Spleen (tissue), 13 donors: ENCODE measurements at places on chromosomes 11 and 22.

GRCh38 chr11:110505528-110506284 is 76.0 kb downstream of the FDX1 start:
- no peak overlapping the region for H3K27ac ChIP-seq
- H3K27me3 ChIP-seq: no peaks in the 10 kb centered on the region
- no peak overlapping the region for H3K4me3 ChIP-seq
- no peak for DNase-seq
- no peaks in the 10 kb centered on the region for H3K36me3 ChIP-seq

- H3K4me1 ChIP-seq: peaks cover 53% of the 10 kb centered on the region
- no peak overlapping the region for H3K4me3 ChIP-seq
- peak overlapping the region; percentile 62 for H3K27ac ChIP-seq
- DNase-seq: no peak
- peaks cover 38% of the 10 kb centered on the region for H3K36me3 ChIP-seq
These were observed 2.5 kb downstream of the TCN2 start for GRCh38 chr22:30609260-30610185.

GRCh38 chr22:19798891-19799293 is 38.3 kb downstream of the TBX1 start:
- no peak for DNase-seq
- H3K27ac ChIP-seq: no peak overlapping the region
- H3K36me3 ChIP-seq: peaks cover 49% of the 10 kb centered on the region
- no peak overlapping the region for H3K4me3 ChIP-seq
- no peaks in the 10 kb centered on the region for H3K27me3 ChIP-seq

GRCh38 chr11:66906061-66906733 is 49.3 kb downstream of the LRFN4 start:
- no peaks in the 10 kb centered on the region for H3K4me1 ChIP-seq
- H3K36me3 ChIP-seq: no peaks in the 10 kb centered on the region
- no peak overlapping the region for H3K4me3 ChIP-seq
- no peak for DNase-seq
- no peaks in the 10 kb centered on the region for H3K27me3 ChIP-seq

DNA sequence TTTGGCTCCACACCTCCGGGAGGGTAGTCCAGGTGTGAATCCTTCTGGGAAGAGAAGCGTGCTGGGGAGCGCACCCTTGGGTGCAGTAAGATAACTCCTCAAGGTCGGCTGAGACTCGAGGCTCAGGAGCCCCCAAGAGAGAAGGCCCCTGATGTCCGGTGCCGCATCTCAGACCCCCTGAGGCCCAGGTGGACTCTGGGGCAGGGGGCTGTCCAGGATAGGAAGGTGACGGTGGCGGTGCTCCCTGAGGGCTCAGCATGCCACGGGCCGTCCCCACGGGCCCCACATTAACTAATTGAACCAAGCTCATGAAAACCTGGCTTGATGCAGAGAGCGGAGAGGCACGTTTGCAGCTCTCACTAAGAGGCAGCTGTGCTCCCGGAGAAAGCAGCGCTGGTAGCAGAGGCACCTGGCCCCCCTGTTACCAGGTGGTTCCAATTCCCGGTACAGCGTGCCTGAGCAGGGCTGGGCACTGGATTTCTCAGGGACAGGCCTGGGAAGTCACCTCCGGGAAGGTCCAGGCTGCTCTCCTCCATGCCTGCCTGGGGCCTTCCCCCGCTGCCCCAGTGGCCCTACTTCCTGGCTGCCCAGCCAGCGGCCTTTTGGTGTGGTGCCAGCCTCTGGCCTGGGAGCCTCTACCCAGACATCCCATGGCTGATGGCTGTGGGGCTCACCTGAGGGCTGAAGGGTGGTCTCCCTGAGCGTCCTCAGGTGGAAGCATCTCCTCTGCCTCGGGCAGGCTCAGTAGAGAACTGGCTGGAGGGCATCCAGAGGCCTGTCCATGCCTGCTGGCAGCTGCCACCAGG is 1.1 kb downstream of the KCNQ1 start:
- H3K27me3 ChIP-seq: peaks cover 31% of the 10 kb centered on the region
- H3K27ac ChIP-seq: no peak overlapping the region
- H3K4me3 ChIP-seq: peak overlapping the region; percentile 50
- H3K4me1 ChIP-seq: peaks cover 15% of the 10 kb centered on the region

DNA sequence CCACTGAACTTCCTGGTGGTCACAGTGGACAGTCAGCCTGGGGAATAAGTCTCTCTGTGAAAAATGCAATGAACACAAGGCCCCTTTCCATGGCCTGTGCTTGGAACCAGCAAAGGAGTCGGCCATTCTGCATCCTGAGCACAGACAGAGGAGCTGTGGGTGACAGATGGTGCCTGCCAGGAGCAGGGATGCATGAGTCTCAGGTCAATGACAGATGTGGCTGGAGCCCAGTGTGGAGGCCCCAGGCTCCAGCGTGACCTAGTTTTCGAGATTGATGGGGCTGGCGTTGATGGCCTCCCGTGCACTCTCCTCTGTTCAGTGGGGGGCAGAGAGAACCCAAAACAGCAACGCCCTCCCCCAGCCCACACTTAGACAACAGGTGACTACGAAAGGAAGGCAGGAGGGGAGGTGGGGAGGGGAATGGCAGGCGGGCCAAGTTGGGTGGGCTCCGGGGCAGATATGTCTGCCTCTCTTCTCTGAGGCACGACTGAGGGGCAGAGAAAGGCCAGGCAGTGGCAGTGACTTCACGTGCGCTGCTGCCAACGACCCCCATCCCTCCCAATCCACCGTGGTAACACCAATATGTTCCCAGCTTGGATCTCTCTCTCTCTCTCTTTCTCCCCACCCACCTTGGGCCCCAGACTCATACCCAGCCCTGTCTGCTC is 34.4 kb upstream of the CD5 start:
- no peak overlapping the region for H3K4me3 ChIP-seq
- DNase-seq: no peak
- no peaks in the 10 kb centered on the region for H3K36me3 ChIP-seq
- H3K27ac ChIP-seq: no peak overlapping the region

DNA sequence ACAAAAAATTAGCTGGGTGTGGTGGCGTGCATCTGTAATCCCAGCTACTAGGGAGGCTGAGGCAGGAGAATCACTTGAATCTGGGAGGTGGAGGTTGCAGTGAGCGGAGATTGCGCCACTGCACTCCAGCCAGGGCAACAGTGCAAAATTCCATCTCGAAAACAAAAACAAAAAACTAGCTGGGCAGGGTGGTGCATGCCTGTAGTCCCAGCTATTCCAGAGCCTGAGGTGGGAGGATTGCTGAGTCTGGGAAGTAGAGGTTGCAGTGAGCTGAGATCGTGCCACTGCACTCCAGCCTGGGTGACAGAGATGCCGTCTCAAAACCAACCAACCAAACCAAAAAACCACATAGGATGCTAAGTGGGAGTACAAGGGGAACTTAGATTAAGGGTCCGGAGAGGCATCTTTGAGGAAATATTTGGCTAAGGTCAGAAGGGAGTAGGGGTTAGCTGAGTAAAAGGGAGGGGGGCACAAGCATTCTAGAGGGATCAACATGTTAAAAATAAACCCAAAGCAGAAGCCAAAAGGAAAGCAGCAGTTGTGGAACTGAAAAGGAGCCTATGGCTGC is 10.2 kb downstream of the PHF5A start:
- H3K36me3 ChIP-seq: peaks cover 47% of the 10 kb centered on the region
- H3K27ac ChIP-seq: no peak overlapping the region
- H3K27me3 ChIP-seq: no peaks in the 10 kb centered on the region
- H3K4me3 ChIP-seq: no peak overlapping the region
- DNase-seq: peak; percentile 6
- no peaks in the 10 kb centered on the region for H3K4me1 ChIP-seq

DNA sequence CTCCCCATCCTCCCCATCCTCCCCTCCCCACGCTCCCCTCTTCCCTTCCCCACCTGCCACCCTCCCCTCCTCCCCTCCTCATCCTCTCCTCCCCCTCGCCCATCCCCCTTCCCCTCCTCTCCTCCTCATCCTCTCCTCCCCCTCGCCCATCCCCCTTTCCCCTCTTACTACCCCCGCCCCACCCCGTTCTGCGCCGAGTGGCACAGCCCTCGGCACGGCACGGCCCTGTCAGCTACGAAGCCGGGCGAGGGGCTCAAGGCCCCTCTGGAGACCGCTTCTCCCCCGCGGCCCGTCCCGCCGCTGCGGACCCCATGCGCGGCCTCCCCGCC is 449.9 kb downstream of the OPCML start:
- no peak overlapping the region for H3K4me3 ChIP-seq
- DNase-seq: no peak
- H3K27me3 ChIP-seq: no peaks in the 10 kb centered on the region
- H3K36me3 ChIP-seq: no peaks in the 10 kb centered on the region
- peaks cover 8% of the 10 kb centered on the region for H3K4me1 ChIP-seq

- DNase-seq: peak; percentile 83
- no peaks in the 10 kb centered on the region for H3K36me3 ChIP-seq
- H3K4me1 ChIP-seq: peaks cover 64% of the 10 kb centered on the region
- peak overlapping the region; percentile 46 for H3K27ac ChIP-seq
- H3K27me3 ChIP-seq: no peaks in the 10 kb centered on the region
These were observed 7.1 kb upstream of the GRAMD4 start for GRCh38 chr22:46612904-46613605.

DNA sequence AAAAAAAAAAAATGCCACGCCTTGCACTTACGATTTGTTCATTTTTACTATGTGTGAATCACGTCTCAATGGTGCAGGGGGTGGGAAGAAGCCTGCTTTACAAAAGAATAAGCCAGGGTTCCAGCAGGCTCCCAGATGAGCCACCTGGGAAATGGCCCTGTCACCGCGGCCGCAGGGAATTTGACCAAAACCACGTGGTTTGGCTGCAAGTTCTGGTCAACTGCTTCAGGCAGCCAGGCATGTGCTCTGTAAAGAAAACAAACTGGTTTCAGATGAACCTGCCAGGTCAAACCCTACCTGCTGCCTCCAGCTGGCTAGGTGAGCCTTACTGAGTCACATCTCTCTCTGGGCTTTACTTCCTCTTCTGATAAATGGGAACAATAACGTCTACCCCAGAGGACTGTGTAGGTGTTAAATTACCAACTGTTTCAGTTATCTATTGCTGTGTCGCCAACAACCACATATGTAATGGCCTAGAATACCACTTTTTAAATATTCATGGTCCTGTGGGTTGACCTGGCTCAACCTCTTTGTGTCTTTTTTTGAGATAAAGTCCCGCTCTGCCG is 30.5 kb upstream of the GCAT start:
- no peaks in the 10 kb centered on the region for H3K27me3 ChIP-seq
- peaks cover 11% of the 10 kb centered on the region for H3K36me3 ChIP-seq
- no peak overlapping the region for H3K27ac ChIP-seq
- no peak for DNase-seq

DNA sequence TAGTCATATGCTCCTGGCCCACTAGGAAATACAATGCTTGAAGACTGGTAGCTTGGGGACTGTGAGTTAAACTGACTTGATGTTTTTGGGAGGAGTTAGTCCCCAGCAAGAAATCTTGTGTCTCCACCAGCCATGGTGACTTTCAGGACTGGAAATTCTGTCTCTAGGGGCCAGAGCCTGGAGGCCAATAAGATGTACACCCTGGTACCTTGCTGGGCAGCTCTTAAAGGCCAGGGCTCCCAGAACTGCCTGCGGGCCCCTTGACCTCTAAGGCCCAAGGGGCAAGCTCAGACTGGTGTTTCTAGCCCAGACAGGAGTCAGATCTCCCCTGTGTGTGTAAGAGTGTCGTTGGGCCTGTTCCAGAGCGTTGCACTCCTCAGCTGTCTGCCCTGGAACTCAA is 128.7 kb upstream of the C11orf58 start:
- peaks cover 86% of the 10 kb centered on the region for H3K27me3 ChIP-seq
- H3K4me3 ChIP-seq: no peak overlapping the region
- H3K36me3 ChIP-seq: no peaks in the 10 kb centered on the region
- peaks cover 59% of the 10 kb centered on the region for H3K4me1 ChIP-seq
- no peak for DNase-seq
- no peak overlapping the region for H3K27ac ChIP-seq

- no peaks in the 10 kb centered on the region for H3K36me3 ChIP-seq
- peaks cover 4% of the 10 kb centered on the region for H3K4me1 ChIP-seq
- peaks cover 13% of the 10 kb centered on the region for H3K27me3 ChIP-seq
- no peak overlapping the region for H3K4me3 ChIP-seq
- H3K27ac ChIP-seq: no peak overlapping the region
These were observed 35.2 kb downstream of the SHISAL1 start for GRCh38 chr22:44277386-44278135.

- H3K4me1 ChIP-seq: peaks cover 6% of the 10 kb centered on the region
- DNase-seq: no peak
- no peak overlapping the region for H3K27ac ChIP-seq
- H3K27me3 ChIP-seq: no peaks in the 10 kb centered on the region
These were observed 74.7 kb downstream of the NARS2 start for GRCh38 chr11:78499971-78500370.
